CD4-positive, alpha-beta T cell treated with Interleukin-15 for 1 hour (primary cell): ENCODE measurements at places on chromosomes 2 and 18.

- no peak for DNase-seq
These were observed 26.9 kb downstream of the LOXHD1 start for GRCh38 chr18:46630160-46630559.

DNA sequence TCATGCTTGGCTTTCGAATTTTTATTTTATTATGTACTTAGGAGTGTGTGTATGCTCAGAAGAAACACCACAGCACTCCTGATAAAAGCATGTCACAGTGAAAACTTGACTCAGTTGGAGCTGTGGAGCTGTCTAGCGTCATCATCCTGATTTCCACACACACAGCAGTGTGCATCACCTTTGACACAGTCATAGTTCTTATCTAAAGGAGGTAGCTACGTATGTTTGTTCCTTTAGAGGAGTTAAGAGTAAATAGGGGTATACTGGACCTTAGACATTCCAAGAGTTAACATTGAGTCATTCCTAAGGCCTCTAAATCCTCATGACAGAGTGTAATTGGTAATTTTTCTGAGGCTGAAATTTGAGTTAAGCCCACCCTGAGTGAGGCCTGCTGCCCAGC, 96.9 kb downstream of the PHLPP1 start:
- DNase-seq, result no peak

- no peak for DNase-seq
These were observed 83.1 kb downstream of the CAMKMT start for GRCh38 chr2:44444881-44445280.

GRCh38 chr2:66850376-66850775, 415.5 kb downstream of the MEIS1 start:
- DNase-seq, result no peak

GRCh38 chr2:235135990-235136561, 184.3 kb downstream of the SH3BP4 start:
- DNase-seq, result no peak

DNA sequence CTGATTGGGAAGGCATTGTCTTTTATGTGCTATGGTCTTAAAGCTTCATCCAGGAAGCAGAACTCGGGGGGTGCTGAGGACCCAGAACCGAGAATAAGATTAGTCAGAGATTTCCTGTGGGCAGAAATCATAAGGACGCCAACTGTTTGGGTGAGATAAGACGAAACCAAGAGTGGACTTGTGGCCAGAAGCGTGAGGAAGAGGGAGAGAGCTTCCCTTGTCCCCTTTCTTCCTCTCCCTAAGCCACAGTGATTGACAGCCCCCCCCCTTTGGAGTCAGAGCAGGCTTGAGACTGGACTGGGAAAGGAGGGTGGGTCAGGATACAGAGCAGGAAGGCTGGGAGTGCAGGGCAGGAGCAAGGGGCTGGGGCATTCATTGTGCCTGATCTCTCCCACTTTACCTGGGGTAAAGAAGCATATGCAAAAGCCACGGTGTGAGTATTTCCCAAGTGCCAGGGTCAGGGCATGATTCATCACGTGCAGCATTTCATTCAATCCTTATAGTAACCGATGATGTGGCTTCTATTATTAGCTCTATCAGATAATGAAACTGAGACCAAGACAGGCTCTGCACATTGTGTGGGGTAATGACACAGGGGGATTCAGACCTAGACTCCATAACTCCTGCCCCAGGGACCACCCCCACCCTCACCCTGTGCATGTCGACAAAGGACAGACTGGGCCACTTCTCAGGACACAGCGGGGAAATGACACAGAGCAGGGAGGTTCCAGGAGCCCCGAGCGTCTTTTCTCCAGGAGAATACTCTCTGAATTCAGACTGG, 3.0 kb upstream of the IL1RN start:
- DNase-seq, result no peak

GRCh38 chr18:23629444-23629946, 33.2 kb downstream of the ANKRD29 start:
- DNase-seq, result no peak

GRCh38 chr18:58929206-58929605, 64.5 kb downstream of the ZNF532 start:
- no peak for DNase-seq

DNA sequence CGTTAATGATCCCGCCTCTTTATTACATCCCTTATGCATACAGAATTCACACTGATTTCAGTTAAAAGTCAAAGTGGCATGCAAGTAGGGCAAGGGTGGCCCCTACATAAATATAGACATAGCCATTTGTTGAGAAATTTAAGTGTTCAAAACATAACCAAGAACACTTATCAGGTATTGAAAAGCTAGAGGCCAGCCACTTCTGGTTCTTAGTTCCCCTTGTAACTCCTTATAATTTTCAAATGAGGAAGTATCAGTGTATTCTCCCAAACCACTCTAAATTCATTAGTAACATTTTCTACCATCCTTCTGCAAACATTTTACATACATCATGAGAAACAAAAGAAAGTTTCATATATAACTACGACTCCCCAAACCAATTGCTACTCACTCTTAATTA, 5.8 kb upstream of the ARL5A start:
- DNase-seq, result no peak

DNA sequence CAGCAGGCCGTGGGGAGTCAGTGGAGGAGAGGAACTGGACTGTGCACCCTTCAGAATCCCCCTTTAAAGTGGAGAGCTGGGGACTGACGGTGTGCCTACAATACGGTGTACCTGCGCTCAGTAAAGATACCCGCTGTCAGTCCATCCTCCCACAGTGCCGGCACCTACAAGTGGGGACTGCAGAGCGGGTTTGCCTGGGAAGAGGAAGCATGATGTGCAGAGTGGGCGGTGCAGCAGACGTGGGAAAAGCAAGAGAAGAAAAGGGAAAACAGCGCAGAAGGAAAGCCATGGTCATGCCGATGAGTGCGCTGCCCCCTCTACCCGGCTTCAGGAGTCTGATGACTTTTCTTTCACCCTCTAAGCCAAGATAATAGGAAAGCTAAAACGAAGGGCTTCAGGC, 148.0 kb downstream of the TPO start:
- no peak for DNase-seq

GRCh38 chr2:38690499-38691420, 24.8 kb downstream of the GALM start:
- DNase-seq, result no peak

DNA sequence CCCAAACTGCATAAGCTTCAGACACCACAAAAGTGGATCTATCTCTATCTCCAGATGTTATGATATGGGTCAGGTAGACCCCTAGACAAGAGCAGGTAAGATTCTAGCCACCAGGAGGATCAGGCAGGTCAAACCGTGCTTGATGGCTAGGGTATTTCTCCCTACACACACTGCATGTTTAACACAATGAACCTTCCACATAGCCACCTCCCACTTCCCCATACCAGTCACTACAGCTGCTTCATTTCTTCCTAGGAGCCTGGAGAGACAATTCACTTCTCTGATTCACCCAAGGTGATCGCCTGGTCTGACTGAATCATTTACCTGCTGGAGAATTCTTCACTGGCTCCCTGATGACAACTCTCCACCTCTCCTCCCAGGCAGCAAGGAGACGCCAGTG, 66.0 kb upstream of the MYCN start:
- no peak for DNase-seq

DNA sequence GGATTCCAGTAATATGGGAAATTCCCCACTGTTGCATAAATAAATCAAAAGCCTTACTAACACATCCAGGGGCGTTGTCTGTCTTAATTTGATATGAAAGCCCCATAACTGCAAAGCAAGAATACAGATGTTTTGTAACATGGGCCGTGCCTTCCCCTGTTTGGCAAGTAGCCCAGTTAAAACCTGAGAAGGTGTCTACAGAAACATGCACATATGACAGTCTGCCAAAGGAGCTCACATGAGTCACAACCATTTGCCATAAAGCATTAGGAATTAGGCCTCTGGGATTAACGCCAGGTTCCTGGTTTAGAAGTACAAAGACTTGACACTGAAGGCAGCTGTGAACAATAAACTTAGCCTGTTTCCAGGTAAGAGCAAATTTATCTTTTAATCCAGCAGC, 43.1 kb upstream of the LONRF2 start:
- no peak for DNase-seq

GRCh38 chr18:35203067-35203466, 37.8 kb upstream of the ZNF397 start:
- DNase-seq, result no peak

- no peak for DNase-seq
These were observed 43.2 kb upstream of the SALL3 start for GRCh38 chr18:78936251-78937005.

- no peak for DNase-seq
These were observed 64.4 kb downstream of the KCNG3 start for GRCh38 chr2:42429352-42429751.

GRCh38 chr2:132607426-132608090, 62.4 kb downstream of the LYPD1 start:
- DNase-seq, result no peak

DNA sequence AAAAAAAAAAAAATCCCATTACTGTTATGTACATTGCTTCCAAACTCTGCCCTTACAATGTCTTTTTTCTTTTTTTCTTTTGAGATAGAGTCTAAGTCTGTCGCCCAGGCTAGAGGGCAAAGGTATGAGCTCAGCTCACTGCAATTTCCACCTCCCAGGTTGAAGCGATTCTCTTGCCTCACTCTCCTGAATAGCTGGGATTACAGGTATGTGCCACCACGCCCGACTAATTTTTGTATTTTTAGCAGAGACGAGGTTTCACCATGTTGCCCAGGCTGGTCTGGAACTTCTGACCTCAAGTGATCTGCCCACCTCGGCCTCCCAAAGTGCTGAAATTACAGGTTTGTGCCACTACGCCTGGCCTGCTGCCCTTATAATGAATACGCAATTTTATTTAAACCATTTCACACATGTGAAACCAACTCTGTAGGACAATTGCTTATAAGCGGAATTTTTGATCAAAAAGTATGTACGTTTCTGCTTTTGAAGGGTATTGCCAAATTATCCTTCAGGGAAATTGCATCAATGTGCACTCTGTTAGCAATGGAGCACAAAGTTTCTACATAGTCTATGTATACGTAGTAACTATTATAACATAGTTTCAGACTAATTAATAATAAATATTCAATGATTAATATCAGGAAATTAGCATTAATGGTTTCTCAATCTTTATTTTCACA, 55.7 kb upstream of the ACTR3 start:
- DNase-seq, result no peak

GRCh38 chr18:59551902-59552635, 145.2 kb downstream of the CCBE1 start:
- no peak for DNase-seq

GRCh38 chr2:15147591-15147990, 413.5 kb downstream of the NBAS start:
- no peak for DNase-seq

- DNase-seq, result no peak
These were observed 118.8 kb downstream of the FSHR start for GRCh38 chr2:49035481-49035880.

- no peak for DNase-seq
These were observed 861.6 kb upstream of the CELF4 start for GRCh38 chr18:38427234-38427633.
